ENCODE measurements at places on chromosomes 2 and 18. TPM values are rescaled to one million over a fixed set of nuclear protein-coding genes. Genes with fewer than 3 reads are reported as not detected.

The TIA1 gene
- 96.8 TPM for total RNA-seq

The PSMA8 gene
- 0.44 TPM for total RNA-seq

The SLC5A7 gene
- not detected for total RNA-seq

The IGFBP5 gene
- not detected for total RNA-seq

The TMEM247 gene
- not detected for total RNA-seq

The CXCR1 gene
- total RNA-seq: not detected

The REG3A gene
- total RNA-seq: not detected

The HADHB gene
- 78.9 TPM for total RNA-seq

The MERTK gene
- total RNA-seq: 1.3 TPM

The TUBA4B gene
- total RNA-seq: not detected

The CHRNG gene
- total RNA-seq: not detected
